ENCODE measurements at places on chromosomes 11 and 22.

- DNase-seq: no peak
These were observed 26.7 kb downstream of the TCF20 start for GRCh38 chr22:42243802-42244060.

DNA sequence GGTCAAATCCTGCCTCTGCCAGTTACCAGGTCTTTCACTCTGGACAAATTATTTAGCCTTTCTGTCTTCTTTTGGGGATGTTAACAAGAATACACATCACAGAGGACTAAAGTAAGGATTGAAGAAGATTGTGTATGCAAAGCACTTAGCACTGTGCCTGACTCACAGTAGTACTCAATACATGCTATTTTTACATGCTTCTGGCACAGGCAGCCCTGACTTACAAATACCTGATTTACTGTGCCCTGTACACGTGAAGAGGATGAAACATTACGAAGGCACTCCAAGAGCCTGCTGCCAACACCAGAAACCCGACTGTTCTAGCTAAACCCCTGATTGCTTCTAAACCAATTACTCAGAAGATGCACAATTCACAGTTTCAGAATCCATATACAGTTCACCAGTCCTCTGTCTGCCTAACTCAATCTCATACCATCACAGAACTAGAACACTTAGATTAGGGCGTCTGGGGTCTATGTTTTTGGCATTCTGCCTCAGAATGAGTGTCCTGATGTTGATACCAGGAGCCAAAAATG lies 300.9 kb upstream of the DDI1 start:
- DNase-seq: no peak

GRCh38 chr22:41968601-41969000 lies 642 bp upstream of the SEPTIN3 start:
- DNase-seq: no peak

DNA sequence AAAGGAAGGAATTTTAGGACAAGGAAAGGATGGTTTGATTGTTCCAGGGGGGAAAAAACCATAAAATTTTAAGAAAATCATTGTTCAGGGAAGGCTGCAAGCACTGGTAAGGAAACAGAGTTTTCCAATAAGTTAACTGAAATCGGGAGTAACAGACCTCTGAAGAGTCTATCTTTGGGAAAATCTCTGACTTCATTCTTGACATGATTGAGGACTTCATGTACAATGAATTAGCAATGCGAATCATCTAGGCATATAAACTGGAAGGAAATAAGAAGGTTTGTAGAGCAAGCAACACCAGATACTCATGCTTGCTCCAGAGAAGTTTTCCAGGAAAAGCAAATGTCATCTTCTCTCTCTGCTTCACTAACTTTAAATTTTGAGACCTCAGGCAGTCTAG lies 18.5 kb downstream of the APLP2 start:
- DNase-seq: no peak

- DNase-seq: no peak
These were observed 106.2 kb upstream of the TBCEL start for GRCh38 chr11:120917559-120918239.

- no peak for DNase-seq
These were observed 111.8 kb upstream of the TMEM45B start for GRCh38 chr11:129703846-129704245.

DNA sequence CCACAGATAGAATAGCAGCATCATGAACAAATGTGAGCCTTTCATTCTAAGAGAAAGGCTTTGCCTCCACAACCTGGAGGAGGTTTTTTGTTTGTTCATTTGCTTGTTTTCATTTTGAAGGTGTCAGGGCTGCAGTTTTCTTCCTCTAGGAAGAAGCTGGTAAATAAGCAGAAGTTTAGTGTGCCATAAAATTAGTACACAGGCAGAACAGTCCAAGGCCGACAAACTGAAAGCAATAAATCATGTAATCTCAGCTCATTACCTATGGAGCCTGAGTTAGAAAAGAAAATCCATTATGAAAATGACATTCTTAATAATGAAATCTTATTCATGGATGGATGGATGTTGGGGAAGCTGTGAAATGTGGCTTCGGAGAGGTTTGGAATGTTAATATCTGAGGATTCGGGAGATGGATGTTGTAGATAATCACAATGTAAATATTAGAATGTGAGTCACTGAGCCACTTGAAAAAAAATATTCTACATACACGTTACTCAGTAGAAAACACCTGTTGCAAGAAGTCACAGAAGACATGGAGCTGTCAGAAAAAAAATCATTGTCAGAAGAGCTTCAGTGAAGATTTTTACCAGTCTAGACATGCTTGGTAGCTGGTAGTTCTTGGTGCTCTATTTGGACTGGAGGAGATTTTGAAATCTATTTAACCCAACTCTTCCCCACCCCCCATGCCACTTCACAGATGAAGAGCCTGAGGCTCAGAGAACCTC lies 15.0 kb upstream of the ZDHHC13 start:
- no peak for DNase-seq

GRCh38 chr22:37581504-37581903 lies 1.6 kb upstream of the LGALS2 start:
- no peak for DNase-seq

DNA sequence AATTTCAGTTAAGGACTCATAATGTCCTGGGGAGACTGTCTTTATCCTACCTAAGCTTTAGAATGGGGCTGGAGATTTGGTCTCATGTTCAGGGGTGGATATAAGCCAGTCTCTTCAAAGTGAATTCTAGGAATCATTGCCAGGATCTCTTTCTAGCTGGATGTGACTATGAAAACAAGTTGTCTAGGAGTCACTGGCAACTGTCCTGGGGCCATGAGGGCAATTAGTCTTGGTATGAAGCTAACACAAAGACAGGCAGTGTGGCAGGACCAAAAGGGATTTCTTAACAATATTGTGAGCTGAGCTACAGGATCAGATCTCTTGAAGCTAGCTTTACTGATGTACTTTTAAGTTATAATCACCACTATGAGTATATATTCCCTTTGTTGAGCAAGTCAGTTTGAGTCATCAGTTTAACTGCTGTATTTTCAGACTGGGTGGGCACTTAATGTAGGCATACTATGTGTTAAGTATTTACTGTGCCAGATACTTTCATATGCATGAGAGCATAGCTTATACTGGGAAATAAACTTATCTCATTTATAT lies 390.0 kb upstream of the CCDC90B start:
- DNase-seq: no peak

DNA sequence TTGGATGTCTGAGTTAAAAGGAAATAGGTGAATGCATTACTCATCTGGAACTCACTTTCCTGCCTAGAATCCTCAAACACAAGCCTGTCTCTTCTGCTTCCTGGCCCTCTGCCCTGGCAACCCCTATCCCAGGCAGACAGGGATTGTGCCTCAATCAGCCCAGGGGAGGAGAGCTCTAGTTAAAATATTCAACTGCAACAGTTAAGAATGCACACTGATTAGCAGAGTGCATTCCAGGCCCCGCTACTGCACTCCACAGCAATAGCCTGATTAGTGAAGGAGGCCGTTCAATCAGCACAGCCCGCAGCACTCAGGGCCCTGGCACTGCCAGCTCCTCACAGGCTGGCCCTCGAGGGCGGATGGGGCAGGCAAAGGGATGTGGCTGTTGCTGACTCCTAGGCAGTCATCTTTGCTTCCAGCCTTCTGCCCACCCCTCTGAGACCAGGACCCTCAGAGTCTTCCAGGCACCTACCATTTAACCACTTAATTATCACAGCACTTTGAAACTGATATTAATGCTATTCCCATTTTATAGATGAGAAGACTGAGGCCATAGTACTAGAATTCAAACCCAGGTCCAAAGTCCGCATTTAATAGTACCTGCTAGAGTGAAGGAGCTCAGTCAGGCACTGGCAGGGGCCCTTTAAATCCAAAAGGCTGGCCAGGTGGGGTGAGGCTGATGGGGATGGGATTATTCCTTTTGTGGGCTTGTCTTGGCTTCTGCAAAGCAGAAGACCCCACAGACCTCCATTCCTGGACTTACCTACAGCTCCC lies 435.3 kb downstream of the SOX6 start:
- DNase-seq: no peak

DNA sequence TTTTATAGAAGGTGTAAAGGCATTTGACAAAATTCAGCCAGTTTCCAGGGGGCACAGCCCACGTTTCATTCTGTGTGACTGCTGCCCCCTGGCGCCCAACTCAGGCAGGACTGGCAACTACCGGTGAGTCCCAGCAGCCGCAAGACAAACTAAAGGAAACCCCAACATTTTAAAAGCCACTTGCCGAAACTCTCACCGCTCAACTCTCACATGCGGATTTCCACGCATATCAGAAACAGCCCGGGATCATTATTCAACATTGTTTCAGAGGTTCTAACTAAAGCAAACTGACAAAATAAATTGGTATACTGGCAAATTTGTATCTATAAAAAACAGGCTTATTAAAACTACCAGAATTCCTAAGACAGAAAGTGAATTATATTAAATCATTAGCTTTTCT lies 48.2 kb downstream of the MORC2 start:
- DNase-seq: peak; percentile 70

- DNase-seq: no peak
These were observed 14.9 kb upstream of the PRG2 start for GRCh38 chr11:57405271-57405860.

- DNase-seq: no peak
These were observed 1301.3 kb downstream of the FAM181B start for GRCh38 chr11:81432333-81432732.

DNA sequence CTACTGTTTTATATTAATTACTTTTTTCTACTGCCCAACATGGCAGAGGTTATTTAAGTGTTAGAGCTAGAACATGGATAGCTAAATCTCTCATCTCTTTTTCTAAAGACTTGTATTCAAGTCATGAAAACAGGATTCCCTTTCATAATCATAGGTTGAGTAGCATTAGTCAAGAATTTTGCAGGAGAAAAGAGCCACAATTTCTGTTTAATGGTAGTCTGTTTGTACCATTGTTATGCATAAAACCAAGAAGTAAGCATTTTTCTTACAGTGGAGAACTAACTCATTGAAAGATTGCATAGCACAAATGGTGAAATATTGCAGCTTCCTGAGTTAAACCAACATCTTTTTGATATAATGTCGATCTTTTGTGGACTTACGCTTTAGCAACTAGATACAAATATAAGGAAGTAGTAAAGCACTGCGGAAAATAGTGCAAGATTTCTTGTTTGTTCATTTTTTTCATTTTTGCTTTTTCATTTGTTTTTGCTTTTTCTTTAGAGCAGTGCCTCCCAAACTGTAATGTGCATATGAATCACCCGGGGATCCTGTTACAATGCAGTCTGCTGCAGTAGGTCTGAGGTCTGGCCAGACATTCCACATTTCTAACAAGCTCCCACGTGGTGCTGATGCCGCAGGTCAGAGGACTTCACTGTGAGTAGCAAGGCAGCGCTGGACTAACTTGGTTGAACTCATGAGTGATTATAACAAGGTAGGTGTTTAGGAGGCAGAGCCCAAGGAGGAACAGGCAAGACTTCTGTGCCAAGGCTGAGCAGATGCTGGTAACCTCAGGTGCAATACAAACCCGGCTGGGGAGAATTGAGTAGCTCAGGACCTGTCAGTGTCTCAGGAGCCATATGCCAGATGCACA lies 4.6 kb downstream of the ETS1 start:
- DNase-seq: no peak

DNA sequence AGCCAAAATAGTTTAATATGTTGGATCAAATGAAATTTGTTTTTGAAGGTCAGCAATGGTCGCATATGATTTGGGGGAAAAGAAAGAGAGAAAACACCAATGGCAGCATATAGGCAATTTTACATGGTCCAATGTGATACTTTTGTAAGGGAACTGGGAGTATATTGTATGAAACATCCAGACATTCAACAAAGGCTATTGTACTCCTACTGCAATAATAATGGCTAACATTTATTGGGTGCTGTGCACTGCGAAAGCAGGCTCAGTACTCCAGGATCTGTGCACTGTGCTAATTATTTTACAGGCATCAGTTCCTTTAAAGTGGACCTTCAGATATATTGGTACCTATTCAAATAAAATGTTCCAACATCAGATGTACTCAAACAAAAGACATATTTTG lies 5.9 kb upstream of the OR10V1 start:
- DNase-seq: no peak

DNA sequence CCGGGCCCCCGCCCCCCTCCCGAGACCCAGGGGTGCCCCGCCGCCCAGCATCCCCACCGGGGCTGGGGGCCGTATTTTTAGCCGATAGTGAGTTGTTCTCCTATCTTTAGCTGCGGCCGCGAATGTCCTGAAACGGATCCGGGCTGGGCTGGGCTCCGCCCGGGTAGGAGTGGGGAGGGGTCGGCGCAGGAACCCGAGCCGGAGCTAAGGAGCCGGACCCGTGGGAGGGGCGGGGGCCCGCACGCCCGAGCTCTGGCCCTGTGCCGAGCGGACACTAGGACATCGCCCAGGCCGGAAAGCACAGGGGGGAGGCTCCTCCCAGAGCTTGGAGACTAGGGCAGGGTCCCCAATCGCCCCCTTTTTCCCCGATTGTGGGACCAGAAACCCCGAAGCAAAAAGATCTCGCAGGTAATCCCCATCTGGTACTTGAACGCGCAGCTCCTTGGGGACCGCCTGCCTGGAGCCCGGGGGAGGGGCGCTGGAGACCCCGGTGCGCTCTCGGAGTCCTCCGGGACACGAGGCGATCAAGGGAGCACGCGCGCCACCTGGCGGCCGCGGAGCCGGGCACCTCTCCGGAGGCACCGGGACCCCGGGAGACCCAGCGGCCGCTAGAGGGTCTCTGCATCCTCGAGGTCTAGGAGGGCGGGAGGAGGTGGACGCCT lies 669 bp downstream of the CDC42EP2 start:
- peak; percentile 48 for DNase-seq

GRCh38 chr22:37533995-37534394 lies 14.8 kb upstream of the CARD10 start:
- DNase-seq: no peak

Data from stimulated activated CD4-positive, alpha-beta T cell treated with anti-CD3 and anti-CD28 coated beads, Interleukin-1b, Interleukin-23, amount 100 ng/mL, for 1 hour (primary cell).